ENCODE measurements at places on chromosomes 7 and 10.

GRCh38 chr7:85770332-85770731 is 583.5 kb upstream of the SEMA3D start:
- no peak for DNase-seq

DNA sequence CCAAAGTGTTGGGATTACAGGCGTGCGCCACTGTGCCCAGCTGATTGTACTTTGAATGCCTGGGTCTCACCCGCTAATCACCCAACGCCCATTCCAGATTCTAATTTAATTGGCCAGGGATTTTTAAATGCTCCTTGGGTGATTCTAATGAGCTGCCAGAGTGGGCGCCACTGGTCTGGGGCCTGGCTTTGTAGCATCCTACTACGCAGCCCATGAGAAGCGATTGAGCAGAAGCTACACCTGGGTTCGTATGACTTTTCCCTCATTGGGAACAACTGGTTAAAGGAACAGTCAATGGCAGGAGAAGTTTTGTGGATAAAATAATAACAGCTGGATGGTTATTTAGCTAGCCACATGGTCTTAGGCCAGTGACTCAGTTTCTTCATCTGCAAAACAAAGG is 108.0 kb downstream of the SPAG6 start:
- DNase-seq: no peak

GRCh38 chr10:29255104-29255503 is 33.8 kb upstream of the LYZL1 start:
- no peak for DNase-seq

GRCh38 chr10:128322106-128322505 is 195.9 kb upstream of the MKI67 start:
- no peak for DNase-seq

DNA sequence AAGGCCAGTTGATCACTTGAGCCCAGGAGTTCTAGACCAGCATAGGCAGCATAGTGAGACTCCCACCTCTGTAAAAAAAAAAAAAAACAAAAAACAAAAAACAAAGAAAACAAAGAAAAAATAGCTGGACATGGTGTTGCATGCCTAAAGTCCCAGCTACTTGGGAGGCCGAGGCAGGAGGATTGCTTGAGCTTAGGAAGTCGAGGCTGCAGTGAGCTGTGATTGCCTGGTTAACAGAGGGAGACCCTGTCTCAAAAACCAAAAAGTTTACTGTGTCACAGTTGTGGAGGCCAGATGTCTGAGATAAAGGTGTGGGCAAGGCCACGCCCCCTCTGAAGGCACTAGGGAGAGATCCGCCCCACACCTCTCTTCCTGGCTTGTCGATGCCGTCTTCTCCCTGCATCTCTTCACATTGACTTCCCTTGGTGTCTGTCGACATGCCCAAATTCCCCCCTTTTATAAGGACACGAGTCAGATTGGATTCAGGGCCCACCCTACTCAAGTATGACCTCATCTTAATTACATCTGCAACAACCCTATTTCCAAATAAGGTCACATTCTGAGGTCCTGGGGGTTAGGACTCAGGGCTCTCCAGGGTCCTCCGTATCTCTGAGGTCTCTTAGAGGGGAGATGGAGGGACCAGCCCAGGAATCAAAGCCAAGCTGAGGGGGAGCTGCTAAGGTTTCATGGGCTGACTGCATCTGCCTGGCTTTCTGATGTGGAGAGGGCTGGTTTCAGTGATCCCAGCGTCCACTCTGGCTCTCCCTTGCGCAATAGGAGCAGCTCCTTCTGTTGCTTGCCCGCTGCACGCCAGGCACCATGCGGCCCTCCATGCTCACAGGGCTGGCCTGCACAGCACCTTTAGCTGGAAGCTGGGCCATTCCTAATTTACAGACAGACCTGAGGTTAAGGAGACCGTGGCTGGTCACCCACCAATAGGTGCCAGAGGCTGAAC is 23.1 kb downstream of the AGAP3 start:
- no peak for DNase-seq

DNA sequence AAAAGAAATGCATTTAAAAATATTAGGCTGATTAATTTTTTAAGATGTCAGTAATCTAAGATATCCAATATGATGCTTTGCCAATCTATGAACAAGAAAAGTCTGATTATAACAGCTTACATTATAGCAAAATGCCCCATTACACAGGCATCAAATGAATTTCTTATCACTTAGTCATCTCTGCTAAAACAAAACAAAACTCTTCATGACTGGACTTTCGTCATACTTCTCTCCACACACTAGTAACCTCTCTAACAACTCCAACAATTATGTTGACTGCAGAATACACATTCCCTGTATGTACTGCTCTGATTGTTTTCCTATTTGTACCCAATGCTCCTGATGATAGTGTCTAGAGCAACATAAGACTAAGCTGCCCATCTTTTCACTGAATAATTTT is 3.8 kb upstream of the MKI67 start:
- no peak for DNase-seq

DNA sequence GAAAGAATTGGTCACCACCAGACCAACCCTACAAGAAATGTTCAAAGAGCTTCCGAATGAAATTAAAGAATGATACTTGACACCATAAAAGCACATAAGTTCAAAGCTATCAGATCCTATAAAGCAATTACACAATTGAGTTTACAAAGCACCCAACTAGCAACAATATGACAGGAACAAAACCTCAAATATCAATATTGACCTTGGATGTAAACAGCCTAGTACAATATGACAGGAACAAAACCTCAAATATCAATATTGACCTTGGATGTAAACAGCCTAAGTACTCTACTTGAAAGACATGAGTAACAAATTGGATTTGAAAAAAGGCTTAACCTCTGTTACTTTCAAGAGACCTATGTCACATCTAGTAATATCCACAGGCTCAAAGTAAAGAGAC is 1201.4 kb downstream of the XPNPEP1 start:
- no peak for DNase-seq

DNA sequence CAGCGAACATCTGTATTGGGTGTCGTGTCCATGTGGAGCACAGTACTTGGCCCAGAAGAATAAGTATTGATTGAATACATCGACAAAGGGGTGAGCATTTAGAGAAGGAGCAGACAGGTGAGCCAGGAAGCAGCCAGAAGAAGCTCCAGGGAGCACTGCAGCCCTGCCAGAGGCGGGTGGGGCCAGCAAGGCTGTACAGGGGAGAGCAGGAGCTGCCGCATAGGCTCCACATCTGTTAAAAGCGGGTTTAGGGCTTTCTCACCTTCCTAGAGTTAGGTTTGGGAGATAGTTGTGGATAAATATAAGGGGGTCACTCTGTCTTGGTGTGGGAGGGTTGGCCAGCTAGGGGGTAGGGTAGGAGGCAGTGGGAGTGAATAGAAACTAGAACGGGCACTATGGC is 1.3 kb upstream of the CPA1 start:
- DNase-seq: no peak

DNA sequence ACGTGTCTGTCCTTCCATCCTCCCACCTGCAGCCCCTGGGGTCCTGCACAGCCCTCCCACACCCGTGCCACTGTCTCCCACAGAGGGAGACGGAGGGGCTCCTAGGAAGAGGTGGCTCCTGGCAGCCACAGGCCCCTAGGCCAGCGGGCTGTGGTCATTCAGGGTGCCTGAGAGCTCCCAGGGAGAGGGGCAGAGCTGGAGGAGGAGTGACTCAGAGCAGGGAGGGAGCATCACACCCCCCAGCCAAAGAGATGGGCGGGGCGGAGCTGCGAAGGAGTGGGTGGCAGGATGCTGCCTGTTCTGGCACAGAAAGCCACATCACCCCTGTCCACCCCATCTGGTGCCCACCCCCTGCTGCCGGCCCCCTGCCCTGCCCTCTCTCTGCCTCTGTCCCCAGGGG is 50.5 kb downstream of the STK32C start:
- no peak for DNase-seq

DNA sequence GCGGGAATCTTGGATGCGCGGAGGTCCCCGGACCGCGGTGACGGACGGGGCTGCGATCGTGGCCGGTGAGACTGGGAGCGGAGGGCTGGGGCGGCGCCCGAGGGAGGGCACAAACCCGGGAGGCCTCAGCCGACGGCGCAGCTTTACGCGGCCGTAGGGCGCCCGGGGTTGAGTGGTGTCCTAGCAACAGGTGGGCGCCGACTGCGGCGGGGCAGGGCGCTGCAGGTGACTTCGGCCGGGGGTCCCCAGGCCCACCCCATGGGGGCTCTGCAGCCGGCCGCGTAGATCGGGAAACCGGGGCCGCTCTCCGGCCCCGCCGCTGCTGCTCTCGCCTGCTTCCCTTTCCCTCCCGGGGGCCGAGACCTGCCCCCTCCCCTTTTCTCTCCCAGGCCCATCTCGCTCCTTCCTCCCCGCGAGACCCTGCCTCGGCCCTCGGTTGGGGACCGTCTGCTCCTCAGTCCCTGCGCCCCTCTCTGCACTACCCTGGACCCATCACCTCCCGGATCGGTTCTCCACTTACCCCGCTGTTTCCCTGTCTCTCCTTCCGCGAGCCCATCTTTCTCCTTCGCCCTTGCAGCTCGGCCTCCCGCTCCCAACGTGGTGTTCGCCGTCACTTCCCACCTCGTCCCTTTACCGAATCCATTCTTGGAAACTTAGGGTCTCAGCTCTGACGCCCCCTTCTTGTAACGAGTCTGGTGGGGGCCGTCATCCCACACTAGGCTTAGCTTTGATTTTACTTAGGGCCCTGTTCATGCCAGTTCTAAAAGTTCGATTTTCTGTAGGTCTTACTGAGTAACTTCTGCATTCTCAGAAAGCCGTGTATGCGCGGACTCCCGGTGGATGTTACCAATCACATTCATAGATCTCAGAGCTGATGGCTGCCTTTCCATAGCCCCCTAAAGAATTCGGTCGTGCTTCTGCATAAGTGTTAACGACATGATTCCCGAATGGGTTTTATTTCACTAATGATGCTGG is 18.5 kb upstream of the ACBD5 start:
- DNase-seq: no peak

GRCh38 chr10:98528166-98528804 is 81.5 kb upstream of the HPS1 start:
- no peak for DNase-seq

Measured in esophagus squamous epithelium (tissue), 5 donors.